ENCODE measurements at places on chromosomes 12 and 14. TPM values are rescaled to one million over a fixed set of nuclear protein-coding genes. Genes with fewer than 3 reads are reported as not detected.

CABP1 gene
- total RNA-seq, result 2.1 TPM

- H3K36me3 ChIP-seq, result no peaks in the 10 kb centered on the region
- no peaks in the 10 kb centered on the region for H3K4me1 ChIP-seq
- no peak overlapping the region for H3K27ac ChIP-seq
- H3K4me3 ChIP-seq, result no peak overlapping the region
These were observed 134.4 kb upstream of the FGD4 start for GRCh38 chr12:32264961-32265360.

DNA sequence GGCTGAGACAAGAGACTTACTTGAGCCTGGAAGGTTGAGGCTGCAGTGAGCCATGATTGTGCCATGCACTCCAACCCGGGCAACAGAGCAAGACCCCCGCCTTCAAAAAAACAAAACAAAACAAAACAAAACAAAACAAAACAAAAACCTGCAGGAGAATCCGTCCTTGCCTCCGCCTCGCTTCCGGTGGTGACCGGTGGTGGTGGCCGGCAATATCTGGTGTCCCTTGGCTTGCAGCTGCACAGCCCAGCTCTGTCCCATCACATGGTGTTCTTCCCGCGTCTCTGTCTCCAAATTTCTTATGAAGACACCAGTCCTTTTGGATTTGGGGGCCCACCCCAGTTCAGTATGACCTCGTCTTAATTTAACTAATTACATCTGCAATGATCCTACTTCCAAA is 10.0 kb downstream of the SMIM41 start:
- no peaks in the 10 kb centered on the region for H3K27me3 ChIP-seq
- H3K27ac ChIP-seq, result no peak overlapping the region
- H3K4me1 ChIP-seq, result no peaks in the 10 kb centered on the region
- DNase-seq, result no peak
- no peaks in the 10 kb centered on the region for H3K36me3 ChIP-seq
- H3K4me3 ChIP-seq, result no peak overlapping the region

TAC3 gene
- total RNA-seq, result not detected

- H3K4me3 ChIP-seq, result no peak overlapping the region
These were observed 28.9 kb upstream of the LTA4H start for GRCh38 chr12:96064271-96064670.

DNA sequence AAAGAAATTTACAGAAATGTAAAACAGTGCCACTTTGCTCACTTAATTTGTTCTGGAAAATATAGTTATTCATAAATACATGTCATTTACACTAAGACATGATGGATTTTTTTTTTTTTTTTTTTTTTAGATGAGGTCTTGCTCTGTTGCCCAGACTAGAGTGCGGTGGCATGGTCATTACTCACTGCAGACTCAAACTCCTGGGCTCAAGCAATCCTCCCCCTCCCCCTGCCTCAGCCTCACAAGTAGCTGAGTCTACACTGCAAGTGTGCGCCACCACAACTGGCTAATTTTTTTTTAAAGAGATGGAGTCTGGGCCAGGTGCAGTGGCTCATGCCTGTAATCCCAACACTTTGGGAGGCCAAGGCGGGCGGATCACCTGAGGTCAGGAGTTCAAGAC is 101.2 kb downstream of the PPP2R5C start:
- peaks cover 16% of the 10 kb centered on the region for H3K4me1 ChIP-seq
- H3K27ac ChIP-seq, result no peak overlapping the region
- DNase-seq, result no peak
- no peak overlapping the region for H3K4me3 ChIP-seq
- H3K36me3 ChIP-seq, result no peaks in the 10 kb centered on the region
- no peaks in the 10 kb centered on the region for H3K27me3 ChIP-seq

DNA sequence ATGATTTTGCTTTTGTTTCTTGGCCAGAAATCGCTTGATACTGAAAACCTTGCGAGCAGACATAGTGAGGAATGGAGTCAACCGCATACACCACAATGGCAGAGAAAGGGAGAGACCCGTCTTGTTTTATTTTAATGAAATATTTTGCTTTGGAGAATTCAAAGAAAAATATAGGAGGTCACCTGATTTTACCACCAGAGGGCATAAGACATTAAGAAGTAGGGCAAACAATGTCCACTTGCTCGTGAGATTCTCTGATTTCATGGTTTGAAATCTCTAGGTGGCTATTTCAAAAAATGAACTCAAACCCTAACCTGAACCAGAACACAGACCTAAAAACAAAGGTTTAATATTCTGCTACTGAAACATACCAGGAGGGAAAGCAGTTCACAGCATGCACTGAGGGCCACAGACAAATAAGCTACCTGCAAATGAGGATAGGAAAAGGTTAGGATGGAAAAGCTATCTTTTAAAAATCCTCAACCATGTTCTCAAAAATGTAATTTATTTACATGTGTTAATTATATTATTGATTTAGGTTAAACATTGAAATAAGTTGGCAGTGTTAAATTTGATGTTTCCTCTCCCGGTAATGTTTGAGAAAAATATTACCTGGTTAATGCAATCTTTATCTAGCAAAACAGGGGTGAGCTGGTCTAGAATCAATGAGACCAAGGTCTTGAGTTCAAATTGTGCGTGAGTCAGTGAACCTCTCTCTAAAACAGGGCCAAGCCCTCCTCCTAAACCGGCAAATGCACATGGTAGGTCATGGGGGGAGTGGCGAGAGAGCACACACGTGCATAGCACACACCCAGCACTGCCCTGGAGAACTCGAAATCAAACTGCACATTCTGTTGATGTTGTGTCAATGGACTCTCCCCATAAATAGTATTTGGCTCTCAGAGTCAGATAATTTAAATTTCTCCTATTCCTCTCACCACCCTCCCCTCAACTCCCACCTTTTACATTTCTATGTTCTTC is 12.5 kb downstream of the IFNG-AS1 start:
- H3K27me3 ChIP-seq, result no peaks in the 10 kb centered on the region
- DNase-seq, result no peak
- no peaks in the 10 kb centered on the region for H3K36me3 ChIP-seq
- no peak overlapping the region for H3K4me3 ChIP-seq
- H3K27ac ChIP-seq, result no peak overlapping the region

- DNase-seq, result no peak
- H3K4me1 ChIP-seq, result no peaks in the 10 kb centered on the region
- no peak overlapping the region for H3K27ac ChIP-seq
These were observed 364.9 kb downstream of the GALC start for GRCh38 chr14:87628129-87628528.

DNA sequence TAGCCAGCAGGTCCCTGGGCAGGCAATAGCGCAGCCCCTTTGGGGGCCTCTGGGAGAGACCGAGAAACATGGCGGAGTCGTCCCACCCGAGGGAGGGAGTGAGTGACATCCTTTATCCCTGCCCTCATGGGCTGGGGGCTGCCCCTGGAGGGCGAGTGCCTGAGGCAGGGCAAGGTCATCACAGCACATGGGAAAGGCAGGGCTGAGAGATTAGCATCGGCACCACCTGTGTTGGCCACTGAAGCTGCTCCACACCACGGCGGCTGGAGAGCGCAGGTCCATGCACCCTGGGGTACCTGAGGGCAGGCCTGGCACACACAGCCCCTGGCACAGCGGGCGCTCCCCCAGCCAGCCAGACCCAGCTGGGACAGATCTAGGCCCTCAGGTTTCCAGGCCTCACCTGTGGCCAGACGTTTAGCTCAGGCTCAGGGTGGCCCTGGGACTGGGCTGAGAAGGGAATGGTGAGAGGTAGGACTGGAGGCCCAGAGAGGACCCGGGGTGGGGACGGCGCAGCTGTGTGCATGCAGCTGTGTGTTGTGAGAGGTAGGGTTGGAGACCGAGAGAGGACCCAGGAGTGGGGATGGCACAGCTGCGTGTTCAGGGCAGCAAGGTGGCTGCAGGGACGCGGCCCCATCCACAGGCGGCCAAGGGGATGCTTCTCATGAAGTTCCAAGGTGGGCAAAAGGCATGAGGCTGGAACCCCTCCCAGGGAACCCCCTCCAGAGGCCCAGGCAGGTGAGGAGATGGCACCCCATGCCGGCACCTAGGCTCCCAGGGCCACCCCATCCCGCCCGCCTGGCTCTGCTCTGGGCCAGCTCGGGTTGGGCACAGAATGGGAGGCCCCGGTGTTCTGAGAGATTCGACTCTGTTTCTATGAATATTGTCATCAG is 74.1 kb downstream of the KIF26A start:
- H3K27ac ChIP-seq, result no peak overlapping the region
- no peaks in the 10 kb centered on the region for H3K36me3 ChIP-seq
- no peak overlapping the region for H3K4me3 ChIP-seq
- DNase-seq, result no peak
- no peaks in the 10 kb centered on the region for H3K27me3 ChIP-seq

GRCh38 chr12:98973395-98973794 is 328.3 kb downstream of the APAF1 start:
- DNase-seq, result no peak
- H3K27me3 ChIP-seq, result no peaks in the 10 kb centered on the region
- no peaks in the 10 kb centered on the region for H3K4me1 ChIP-seq
- no peak overlapping the region for H3K27ac ChIP-seq
- no peak overlapping the region for H3K4me3 ChIP-seq
- H3K36me3 ChIP-seq, result no peaks in the 10 kb centered on the region
